ENCODE measurements at places on chromosomes 1 and 21.
A peak's percentile ranks its signal among the peaks of the same experiment; 100 is the strongest.

DNA sequence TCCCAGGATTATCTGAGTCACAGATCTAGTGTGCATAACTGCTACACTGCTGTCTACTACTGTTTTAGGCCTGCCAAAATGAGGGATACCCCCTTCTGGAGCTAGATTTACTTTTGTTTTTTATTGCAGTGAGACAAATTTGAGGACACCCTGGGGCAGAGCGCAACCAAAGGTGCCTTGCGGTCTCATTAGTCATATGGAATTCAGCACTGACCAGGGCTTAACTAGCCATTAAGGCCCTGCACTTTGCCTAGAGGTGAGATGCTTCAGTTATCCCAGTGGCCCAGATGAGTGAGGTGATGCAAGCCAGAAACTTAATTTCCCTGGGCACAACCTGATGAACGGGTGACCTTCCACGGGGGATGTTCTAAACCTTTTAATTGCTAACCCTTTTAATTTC is 998 bp upstream of the SPAG17 start:
- no peak for DNase-seq

- no peak for DNase-seq
These were observed 3.5 kb downstream of the SLC66A1 start for GRCh38 chr1:19315378-19316198.

DNA sequence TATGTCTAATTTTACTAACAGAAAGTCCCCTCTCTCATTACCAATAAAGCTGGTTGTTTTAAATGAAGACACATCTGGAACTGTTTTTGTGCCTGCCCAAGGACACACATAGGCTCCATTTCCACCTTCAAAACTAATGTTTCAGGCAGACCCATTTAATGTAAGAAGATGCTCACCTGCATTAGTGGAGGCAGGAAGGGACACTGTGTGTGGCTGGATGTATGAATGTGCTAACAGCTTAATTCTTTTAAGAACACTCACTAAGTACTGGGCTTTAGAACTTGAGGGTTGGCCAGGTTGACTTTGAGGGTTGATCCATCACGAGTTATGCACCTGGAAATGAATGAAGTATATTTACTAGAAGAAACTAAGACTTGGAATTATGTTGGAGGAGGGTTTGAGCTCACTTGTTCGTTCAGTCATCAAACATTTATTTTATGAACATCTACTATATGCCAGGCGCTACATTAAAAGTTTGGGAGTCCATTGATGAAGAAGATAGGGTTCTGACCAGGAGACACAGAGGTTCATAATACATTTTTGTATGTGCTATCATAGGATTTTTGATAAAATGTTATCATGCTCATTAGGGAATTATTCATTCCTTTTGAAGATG is 5.4 kb downstream of the JUN start:
- no peak for DNase-seq

- DNase-seq = no peak
These were observed 125.8 kb upstream of the SLC44A3 start for GRCh38 chr1:94694226-94694915.

DNA sequence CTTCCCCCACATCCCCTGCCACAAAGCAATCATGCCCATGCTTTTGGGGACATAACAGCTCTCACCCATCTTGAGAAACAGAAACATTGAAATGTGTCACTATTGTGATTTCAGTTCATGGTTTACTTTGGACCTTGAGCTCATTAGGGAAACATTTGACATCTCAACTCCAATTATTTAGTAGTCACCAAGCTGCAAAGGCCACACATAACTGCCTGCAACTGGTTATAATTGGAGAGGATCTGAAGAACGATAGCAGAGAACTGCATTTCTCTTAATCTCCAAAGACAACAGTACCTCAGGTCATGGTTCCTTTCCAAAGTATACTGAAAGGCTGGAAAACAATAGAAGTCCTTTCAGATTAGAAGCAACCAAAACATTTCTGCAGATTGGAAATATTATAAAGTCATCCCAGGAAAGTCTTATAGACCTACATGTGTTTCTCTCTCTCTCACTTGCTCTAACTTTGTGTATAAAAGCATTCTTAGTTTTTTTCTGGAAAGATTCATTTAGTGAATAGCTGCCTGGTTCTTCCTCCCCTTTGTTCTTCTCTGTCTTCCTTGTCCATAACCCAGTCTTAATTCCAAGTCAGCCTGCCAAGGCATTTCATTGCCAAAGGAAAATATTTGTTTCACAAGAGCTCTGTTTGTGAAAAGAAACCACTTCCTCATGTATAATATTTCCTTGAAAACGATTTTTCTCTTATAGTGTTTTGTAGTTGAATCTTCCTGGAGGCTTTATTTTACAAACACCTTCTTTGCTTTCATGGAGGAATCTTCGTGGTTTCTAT is 426.8 kb downstream of the ADGRL2 start:
- DNase-seq = no peak

- DNase-seq = no peak
These were observed 52.9 kb downstream of the FOXJ3 start for GRCh38 chr1:42282024-42282579.

GRCh38 chr1:20493839-20494608 is 8.0 kb upstream of the CAMK2N1 start:
- peak; percentile 96 for DNase-seq

- DNase-seq = no peak
These were observed 12.1 kb downstream of the BLACAT1 start for GRCh38 chr1:205443585-205444299.

DNA sequence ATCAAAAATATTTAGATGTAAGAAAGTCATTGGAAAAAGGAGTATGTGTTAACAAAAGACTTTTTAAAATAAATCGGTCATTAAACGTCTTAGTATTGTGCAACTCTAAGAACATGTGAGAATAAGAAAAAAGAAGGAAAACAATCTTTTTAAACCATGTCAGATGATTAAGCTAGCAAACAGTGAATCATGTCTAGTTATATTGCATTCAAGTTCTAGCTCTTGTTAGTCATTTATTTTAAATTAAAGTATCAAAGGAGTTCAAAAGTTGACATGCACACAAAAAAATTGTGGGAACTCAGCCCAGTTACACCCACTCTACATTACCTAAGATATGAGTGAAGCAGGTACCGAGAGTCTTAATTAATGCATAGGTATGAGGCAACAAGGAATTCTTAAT is 9.8 kb downstream of the FRRS1 start:
- DNase-seq = no peak

DNA sequence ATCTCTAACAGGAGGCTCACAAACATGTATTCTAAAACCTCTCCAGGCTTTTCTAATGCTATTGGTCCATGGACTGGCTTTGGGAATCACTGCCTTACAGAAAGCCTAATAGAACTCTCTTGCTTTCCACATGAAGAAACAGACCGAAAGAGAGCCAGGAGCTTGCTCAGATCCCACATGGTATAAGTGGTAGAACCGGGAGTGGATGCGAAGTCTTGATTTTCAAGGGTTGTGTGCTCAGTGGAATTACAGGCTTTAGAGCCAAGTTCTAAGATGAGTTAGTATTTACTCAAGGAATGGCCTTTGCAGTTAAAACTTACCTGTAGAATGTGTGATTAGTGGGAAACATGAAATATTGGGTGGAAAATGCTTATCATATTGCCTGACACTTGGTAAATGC is 54.3 kb upstream of the HSD17B7 start:
- DNase-seq = no peak

- no peak for DNase-seq
These were observed 66.9 kb upstream of the NEK2 start for GRCh38 chr1:211742272-211742671.

DNA sequence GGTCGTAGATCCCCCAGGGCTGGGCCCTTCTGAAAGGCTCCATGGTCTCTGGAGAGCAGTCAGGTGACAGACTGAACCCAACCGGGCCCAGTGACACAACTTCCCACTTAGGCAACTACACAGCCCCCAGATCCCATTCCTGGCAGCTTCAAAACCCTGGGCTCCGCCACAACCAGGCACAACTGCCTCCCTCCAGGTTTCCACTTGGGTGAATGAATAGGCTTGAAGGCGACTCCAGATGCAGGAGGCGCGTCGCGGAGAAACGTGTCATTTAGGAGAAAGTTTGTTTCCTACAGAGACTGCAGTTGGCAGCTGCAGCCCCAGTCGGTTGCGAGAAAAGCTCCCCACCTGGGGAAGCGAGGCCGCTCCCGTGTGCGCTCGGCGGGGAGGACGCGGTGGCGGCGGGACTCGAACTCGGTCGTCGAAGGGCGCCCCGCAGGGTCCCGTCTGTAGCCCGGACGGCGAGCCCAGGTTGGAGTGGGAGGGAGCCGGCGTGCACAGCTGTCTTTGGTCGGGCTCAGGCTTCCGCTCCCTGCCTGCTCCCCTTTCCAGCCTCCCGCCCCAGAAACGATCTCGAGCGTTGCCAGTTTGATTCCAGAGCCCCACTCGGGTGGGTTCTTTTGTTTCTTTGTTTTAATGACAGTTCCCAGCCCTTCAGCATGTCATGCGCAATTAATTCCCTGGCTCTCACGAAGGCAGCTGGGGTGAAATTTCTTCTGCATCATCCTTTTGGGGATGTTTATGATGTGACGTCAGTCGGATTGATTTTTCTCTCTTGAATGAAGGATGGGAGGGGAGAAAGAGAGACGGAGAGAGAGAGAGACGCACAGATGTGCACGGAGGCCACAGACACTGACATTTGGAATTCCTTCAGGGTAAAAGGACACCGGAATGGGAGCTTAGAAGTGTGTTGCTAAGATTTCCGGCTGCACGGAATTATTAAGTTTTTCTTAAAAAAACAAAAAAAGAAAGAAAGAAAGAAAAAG is 862 bp upstream of the SGIP1 start:
- peak; percentile 37 for DNase-seq

- DNase-seq = no peak
These were observed 14.4 kb upstream of the MACF1 start for GRCh38 chr1:39190096-39190495.

GRCh38 chr1:20138346-20138745 is 777 bp upstream of the PLA2G2F start:
- DNase-seq = no peak

DNA sequence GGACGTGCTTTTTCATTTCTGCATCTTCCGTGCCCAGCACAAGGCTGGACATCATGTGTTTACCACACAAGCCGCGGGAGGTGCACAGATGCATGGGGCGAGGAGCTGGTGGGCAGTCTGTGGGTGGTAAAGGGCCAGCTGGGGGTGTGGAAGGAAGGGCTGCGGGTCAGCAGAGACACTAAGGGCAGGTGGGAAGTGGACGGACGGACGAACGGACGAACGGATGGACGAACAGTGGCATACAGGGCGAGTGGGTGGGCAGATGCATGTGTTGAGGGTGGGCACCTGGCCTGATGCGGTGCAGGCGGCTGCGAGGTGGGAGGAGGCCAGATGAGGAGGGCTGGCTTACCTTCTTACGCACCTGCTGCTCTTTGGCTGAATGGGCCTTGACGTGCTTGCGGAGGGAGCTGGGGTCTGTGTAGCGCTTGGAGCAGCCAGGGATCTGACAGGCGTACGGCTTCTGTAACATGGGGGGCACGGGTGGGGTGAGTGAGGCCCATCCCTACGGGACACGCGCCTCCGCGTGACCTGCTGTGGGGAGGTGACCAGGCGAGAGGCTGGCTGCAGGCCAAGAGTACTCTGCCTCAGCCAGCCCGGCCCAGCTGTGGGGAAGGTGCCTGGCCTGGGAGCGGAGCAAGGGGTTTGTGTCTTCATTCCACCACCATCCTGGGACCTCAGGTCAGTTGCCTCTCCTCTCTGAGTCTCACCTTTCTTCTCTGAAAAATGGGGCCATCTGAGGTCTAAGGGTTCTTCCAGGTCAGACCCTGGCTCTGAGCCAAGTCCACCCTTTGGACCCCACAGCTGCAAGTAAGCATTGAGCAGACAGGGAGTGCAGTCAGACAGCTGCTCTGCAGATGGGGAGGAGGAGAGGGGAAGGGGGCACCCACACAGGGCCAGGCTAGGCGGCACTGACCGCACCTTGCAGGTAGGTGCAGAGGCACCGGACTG is 65.5 kb downstream of the DMRTB1 start:
- DNase-seq = peak; percentile 38

- DNase-seq = no peak
These were observed 1.6 kb downstream of the CSF3R start for GRCh38 chr1:36481091-36481490.

DNA sequence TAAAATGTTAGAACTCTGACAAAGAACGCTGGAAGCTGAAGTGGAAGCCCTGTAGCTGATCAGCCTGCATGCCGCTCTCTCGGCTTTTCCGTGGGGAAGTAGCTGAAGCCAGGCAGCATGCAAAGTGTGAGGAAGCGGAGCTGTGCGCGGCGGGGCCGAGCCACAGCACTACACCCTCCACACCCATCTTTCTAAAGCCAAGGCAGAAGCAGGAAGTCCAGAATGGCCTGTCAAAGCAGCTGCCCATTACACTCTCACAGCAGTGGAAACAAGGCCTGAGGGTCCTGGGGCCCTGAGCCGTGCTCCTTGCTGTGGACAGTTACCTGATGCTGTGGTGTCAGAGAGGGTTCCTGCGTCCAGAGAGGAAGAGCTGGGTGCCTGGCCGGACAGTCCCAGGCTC is 69.6 kb downstream of the UBR4 start:
- DNase-seq = peak; percentile 73

DNA sequence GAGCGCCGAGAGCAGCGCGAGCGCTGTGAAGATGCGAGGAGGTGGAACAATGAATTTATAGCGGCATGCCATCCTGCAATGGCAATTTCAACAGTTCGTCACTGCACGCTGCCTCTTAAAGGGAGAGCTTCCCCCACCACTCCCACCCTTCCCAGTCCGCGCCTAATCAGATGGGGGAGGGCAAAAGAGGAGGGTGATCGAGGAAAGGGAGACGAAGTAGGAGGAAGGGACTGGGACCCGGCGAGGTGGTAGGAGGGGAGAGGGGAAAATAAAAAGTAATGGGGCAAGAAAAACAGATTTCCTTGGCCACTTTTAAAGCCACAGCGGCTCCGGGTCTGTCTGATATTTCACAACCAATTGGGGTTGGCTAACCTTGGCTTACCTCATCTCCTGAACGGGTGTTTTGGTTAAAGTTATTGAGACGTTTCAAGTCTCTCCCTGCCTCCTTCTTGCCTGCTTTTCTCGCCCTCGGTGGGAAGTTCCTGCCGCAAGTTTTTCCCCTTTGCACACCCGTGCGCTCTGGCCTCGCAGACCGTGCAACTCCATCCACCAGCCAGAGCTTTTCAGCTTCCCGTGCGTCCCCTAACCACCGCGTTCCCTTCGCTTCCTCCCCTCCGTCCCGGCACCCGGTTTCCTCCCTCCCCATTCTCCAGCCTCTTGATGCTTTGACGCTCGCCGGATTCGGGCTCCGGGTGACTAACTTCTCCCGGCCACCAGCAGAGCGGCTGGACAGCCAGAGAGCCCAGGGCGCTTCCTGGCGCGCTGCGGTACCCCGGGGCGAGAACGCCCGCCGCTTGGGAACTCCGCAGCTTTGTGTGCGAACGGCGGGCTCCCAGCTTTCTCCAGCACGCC is at the start of gene ADAMTS5:
TSS of gene ADAMTS5 (minus strand) at position 27 of the 852 bp plus-strand sequence. CDS start 697 bp downstream, outside the sequence.
- DNase-seq = peak; percentile 55

DNA sequence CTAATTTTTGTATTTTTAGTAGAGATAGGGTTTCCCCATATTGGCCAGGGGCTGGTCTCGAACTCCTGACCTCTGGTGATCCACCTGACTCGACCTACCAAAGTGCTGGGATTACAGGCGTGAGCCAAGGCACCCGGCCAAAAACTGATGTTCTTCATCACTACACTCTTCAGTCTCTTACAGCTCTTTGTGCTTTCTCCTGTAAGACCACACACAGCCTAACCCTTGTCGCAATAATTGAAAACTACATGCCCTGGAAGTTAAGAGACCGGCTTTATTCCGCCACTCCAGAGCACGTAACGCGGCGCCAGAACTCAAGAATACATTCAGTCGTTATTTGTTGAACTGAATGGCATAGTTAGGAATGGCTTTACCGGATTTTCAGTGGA is 552 bp downstream of the GPATCH4 start:
- DNase-seq = no peak
